Renal cortex interstitium (tissue), 15 donors: ENCODE measurements at places on chromosomes 2 and 18. TPM values are rescaled to one million over a fixed set of nuclear protein-coding genes. Genes with fewer than 3 reads are reported as not detected.

- no peak for DNase-seq
Observed at GRCh38 chr2:150729495-150729955, 242.1 kb upstream of the RND3 start.

The FTCDNL1 gene
- 1.2 TPM for polyA plus RNA-seq

GRCh38 chr2:74831693-74832530, 2.0 kb upstream of the HK2 start:
- DNase-seq, result no peak

DNA sequence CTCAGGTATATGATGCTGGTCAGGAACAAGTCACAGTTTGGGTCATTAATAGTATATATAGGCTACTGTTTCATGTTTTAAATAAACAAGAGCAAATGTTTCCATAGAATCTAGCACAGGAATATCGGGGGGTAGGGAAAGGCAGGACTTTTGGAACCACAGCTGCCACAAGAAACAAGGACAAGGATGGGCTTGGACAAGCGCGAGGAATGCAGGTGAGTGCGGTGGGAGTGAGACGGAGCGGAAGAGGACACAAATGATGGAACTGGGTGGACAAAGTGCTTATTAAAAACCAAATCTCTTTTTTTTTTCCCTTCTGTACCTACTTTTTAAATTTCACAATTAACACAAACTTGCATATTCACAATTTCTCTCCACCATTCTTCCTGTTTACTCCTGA, 49.1 kb downstream of the SNORC start:
- no peak for DNase-seq

DNA sequence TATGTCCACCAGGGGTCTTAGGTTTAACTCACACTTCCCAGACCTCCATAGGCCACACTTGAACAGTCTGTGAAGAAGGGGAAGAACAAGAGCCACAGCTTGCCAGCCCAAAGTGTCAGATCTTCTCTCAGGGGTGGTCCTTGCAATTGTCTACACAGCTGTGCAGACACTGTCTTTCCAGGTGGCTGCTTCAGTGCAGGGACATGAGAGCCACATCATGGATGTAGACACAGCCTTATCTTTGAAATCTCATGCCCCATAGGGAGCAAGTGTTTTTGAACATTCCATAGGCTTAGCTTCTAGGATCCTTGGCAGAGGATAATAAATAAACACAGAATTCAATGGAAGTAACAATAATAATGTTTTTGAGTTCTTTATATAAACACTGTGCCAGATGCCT, 6.7 kb downstream of the ZNF407 start:
- no peak for DNase-seq

The CHN1 gene
- 40.3 TPM for polyA plus RNA-seq

DNA sequence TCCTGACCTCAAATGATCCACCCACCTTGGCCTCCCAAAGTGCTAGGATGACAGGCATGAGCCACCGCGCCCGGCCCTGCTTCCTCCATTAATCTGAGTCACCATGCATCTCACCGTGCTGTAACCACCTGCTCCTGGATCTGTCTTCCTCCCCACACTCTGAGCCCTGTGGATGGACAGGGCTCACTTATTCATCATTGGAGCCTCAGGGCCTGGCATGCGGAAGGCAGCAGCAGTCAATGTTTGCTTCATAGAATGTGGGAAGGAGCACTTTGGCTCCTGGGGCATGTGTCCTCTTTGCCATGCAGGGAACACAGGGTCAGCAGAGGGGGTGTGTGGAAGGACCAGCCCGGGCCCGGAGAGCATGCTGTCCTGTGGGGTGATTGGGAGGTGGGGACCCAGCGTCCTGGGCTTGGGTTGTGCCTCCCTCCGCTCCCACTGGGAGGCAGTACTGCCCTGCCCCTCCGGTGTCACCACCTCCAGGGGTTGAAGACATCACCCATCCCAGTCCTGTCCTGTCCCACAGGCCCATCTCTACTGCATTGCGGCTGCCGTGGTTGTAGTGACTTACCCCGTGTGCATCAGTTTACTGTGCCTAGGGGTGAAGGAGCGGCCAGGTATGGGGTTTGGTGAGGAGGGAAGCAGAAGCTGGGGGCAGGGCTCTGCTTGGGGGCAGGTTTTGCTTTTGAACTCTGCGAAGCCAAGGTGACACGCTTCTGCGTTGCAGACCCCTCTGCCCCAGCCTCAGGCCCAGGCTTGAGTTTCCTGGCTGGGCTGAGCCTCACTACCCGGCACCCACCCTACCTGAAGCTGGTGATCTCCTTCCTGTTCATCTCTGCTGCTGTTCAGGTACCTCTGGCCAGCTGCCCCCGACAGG, 11.5 kb downstream of the MFSD2B start:
- no peak for DNase-seq

GRCh38 chr2:348361-348916, 60.5 kb upstream of the ALKAL2 start:
- no peak for DNase-seq
